ENCODE measurements at places on chromosomes 12 and 14.

DNA sequence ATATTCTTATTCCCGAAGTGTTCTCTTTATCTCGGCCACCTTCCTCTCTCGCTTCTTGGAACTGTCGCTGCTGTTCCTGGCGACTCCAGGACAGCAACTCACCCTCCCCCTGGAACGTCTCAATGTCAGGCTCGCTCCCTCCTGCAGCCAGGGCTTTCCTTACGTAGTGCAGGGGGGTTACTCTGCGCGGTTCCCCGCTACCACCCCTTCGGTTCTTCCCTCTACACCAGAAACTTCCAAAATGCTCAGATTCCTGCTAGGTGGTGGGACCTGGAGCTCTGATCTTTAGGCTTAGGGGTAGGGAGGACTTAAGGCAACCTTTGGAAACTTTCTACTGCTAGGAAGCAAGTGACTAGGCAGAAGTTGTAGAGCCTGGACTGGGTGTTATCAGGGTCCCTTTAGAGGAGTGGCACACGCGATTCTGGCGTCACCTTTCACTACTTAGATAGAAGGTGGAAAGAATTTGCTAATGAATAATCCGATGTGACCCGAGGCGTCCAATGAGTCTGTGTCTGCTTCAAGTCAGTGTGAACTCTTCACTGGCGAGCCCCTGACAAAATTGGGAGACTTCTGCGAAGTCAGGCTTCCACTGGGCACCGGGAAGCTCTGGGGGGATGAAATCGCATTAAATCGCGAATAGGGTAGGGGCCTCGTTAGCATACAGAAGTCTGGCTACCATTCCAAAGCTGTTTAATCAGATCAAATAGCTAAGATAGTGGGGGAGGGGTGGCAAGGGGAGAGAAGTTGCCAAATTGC lies 900 bp upstream of the DPF3 start:
- no peak for DNase-seq

- DNase-seq, result no peak
Observed at GRCh38 chr12:116598311-116599284, 39.4 kb downstream of the MAP1LC3B2 start.

- no peak for DNase-seq
Observed at GRCh38 chr14:59321626-59321949, 133.1 kb downstream of the DAAM1 start.

- DNase-seq, result no peak
Observed at GRCh38 chr12:48002414-48002730, 1.9 kb downstream of the COL2A1 start.

GRCh38 chr12:71448150-71448581 lies 8.6 kb downstream of the LGR5 start:
- DNase-seq, result no peak

GRCh38 chr12:106971065-106971464 lies 15.4 kb downstream of the TMEM263 start:
- DNase-seq, result no peak

DNA sequence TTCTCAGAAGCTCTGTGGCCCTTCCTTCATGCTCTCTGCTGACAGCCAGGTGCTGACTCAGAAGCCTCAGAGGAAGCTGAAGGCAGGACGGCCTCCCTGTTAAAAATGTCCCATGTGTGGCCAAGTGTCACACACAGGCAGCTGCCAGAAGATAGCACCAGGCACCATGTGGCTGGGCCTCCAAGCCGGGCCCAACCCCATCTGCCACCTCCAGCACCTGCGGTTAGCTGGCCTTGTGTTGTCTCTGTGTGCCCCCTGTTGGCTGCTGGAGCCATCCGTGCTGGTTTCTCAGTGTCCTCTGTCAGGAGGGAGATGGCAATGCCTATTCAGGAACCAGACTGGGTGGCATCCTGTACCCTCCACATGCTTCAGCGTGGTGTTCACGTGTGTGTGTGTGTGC lies 63.2 kb downstream of the TSPAN11 start:
- peak; percentile 13 for DNase-seq

DNA sequence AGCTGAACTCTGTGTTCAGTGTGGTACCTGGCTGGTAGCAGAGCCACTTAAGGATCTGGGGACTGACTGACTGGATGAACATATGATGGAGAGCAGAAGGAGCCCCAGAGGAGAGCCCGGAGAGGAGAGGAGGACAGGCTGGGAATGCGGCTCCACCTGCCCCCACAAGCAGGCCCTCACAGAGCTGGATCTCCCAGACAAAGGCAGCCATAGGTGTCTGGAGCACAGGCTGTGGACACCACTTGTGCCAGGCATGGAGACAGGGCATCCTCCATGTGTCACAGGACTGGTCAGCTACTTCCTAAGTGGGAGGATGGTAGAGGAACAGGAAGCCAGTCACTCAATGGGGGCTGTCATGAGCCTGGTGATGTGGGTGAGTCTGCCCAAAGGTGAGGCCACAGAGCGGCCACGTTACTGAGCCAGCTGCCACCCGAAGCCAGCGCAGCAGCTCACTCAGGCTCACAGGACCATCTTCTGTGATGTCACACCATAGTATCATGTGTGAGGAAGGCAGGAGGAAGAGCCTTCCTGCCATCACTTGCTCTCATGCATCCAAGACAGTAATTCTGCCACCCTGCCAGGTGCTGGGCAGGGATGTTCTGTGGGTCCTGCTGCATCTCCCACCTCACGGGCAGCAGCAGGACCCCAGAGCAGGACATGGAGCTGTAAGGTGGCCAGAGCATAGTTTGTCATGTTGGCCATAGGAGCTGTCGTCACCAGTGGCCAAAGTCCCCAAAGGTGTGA lies 72.1 kb downstream of the PRIMA1 start:
- no peak for DNase-seq

DNA sequence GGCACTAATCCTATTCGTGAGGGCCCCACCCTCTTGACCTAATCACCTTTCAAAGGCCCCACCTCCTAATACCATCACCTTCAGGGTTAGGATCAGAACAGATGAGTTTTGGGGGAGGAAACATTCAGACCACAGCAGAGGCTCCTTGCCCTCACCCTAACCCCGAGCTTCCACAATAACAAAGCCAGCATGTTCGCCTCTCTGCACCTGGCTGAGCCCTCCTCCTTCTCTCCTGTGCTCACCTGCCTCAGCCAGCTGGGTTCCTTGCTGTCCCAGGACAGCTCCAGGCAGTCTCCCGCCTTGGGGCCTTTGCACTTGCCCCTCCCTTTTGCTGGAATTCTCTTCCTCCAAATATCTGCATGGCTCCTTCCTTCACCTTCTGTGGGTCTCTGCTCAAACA lies 9.7 kb upstream of the RAN start:
- DNase-seq, result no peak

DNA sequence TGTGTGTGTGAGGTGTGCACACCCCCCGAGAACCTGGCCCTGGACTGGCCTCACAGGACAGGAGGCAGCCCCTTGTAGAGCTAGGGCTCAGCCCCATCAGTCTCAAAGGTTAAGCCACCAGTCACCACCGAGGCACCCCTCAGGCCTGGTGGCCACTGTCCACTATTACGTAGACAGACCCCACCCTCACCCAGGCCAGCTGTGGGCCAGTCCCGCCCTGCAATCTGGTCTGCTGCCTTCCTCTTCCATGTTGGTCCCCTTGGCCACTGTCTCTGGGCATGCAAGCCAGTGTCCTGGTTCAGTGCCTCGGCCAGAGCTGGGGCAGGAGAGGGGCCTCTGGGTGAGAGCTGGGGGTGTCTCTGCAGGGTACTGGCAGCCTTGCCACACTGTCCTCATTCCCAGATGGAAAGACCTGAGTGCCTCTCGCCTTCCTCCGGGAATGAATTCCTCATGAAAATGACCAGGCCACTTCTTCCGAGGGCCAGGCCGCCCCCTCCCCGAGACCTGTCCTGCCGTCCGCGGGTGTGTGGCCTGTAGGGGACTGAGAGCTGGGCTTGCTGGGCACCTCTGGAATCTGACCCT lies 897 bp upstream of the TEX22 start:
- no peak for DNase-seq

DNA sequence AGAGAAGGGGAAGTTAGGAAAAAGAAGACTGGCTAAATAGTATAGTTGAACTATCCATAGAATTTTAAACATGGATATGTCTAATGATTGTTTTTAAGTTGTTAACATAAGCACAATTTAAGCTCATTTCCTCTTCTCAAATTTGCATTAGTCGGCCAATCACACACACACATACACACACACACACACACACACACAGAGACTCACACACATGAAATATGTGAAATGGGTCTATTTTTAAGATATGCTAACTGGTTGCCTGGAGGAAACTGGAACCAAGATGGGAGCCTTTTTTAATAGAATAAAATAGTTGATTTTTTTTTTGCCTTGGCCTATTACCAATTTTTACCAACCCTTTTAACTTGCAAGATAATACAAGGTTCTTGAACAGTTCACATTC lies 24.0 kb upstream of the STYK1 start:
- DNase-seq, result no peak

DNA sequence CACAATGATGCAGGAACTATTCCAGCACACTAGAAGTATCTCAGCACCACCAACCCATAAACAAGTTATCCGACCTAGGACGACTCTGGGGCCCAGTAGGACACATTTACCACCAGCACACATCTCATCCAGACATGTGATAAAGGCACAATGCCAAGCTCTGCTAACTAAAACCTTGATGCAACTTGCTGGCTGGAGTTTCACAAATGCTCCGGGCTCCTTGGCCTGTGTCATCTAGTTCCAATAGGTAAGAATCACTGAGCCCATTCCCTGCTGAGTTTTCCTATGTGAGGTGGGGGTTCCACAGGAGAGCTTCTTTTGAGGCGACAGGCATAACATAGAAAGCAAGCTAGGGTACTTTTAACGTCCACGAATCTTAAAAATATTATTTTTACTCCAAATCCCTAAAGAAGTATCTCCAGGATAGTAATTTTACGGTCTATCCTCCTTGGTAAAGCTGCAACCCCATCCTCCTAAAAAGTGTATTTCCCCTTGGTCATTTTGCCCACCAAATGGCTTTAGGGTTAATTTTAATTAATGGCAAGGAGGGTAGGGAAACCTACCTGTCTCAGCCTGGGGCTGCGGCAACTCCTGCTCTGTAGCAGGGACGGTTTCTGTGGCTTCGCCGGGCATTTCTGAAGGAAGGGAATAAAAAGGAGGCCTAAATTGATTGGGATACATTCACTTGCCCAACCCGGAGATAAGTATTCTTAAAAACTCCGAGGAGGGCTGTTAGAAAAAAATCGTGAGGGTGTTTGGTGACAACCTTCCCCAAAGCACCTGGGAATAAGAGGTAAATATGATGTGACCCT lies 1.0 kb downstream of the NACA start:
- peak; percentile 30 for DNase-seq

DNA sequence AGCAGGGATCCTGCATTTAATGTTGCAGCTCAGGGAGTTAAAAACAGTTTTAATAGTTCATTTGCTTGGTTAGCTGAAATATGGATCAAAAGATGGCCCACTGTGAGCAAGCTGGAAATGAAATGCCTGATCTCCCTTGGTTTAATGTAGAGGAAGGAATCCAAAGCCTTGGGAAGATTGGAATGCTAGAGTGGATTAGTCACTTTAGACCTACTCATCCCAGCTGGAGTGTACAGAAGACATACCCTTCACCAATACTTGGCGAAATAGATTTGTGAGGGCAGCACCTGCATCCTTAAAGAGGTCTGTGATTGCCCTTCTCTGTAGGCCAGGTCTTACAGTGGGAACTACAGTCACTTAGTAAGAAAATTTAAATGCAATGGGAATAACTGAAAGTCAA lies 58.0 kb upstream of the KRAS start:
- no peak for DNase-seq

DNA sequence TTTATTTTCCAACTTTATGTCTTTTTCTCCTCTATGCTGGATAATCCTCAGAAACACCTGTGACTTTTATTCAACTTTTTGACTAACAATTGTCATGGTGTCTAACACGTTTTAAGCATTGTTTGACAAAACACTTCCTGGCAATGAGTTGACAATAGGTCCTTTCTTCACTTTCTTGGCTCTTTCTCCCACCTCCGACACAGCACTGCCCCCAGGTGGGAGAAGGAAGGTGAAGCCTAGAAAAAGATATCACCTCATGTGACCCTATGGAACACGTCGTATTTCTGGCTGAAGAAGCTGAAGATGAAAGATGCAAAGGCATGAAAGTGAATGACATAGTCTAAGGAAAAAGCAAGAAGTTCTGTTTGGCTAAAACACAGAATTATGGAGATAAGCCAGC lies 430.0 kb downstream of the ETNK1 start:
- DNase-seq, result peak; percentile 2

- DNase-seq, result no peak
Observed at GRCh38 chr12:115932066-115932465, 345.4 kb downstream of the MED13L start.

GRCh38 chr14:105118646-105119407 lies 49.7 kb downstream of the JAG2 start:
- no peak for DNase-seq

DNA sequence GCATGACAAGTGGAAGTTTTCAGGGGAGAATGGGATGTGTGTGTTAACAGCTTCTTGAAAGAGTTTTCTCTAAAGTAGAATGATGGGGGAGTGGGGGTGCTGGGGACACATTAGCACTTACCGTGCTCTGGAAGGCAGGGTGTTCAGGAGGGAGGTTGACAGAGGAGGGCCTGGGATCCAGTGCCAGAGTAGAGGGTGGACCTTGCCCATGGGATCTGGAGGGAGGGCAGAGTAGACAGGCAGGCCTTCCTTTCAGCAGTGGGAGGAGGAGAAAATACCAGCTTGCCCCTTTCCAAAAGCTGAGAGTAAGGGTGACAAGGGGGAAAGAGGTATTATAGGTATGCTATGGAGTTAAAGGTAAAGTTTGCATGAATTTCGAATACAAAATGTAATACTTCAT lies 40.1 kb downstream of the TRAF3 start:
- no peak for DNase-seq

GRCh38 chr12:87807086-87807485 lies 222.1 kb downstream of the C12orf50 start:
- no peak for DNase-seq

All from Kasumi-1 (cell line).